HEK293T (cell line): ENCODE measurements at places on chromosomes 1 and 21.

- DNase-seq: no peak
Measured at GRCh38 chr1:221939607-221940006, 197.7 kb upstream of the DUSP10 start.

DNA sequence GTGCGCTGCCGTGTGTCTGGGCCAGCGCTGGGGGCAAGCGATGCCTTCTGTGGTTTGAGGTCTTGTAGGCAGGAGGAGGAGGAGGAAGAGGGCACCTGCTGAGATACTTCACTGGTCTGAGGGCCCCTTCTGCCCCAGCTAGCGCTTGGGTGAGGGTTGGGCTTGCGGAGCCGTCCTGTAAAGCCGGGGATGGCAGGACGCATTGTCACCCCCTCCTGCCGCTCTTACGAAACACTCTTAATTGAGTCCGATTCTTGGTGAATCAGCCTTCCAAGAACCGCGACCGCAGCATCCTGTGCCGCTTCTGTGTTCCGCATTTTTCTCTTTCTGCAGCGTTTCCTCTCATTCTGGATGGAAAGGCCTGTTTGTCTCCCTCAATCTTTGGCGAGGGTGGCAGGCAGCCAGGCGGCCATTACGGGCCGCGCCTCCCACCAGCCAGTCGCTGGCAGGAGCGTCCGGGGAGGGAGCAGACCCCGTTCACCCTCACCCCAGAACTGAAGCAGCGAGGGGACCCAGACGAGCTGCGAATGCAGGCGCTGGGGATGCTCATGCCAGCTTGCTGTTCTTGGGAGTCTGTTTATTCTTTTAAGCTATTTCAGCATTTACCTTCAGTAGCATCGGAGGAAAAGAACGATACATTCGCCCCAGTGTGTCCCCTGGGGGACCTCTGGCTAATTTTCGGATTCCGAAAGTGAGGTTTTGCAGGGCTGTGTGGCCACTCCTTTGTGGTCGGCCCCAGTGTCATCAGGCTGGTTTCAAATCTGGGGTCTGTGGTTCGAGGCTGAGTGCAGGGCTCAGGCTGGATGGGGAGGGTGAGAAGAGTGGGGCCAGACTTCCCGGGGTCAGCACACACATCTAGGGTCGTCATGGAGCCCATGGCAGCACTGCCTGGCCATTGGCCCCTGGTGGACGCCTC, 62.7 kb downstream of the SKI start:
- no peak for DNase-seq

DNA sequence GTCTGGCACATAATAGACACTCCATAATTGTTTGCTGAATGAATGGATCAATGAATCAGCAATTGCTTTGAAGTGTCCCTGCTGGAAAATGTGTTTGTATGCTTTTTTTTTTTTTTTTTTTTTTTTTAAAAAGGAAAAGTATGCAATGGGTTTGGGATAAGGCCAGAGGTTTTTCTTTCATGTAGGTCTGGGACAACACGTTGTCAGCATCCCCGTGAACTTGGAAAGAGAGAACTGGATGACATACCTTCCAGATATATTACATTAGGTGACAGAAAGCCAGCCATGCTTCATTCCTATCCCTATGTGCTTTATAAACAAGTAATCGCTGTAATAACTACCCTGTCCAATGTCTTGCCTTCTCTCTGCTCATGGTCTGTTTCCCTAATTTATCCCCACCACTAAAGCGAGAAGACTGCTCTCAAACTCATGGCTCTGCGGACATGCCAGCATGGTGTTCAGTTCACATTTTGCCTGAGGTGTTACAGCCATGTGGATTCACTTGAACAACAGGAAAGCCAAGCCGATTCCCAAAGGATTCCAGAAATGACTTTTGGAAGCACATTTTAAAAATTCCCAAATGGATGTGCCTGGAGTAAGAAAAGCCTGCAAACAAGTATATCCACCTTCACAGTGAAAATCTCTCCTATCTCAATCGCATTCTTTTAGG, 34.8 kb upstream of the GREM2 start:
- DNase-seq: no peak

DNA sequence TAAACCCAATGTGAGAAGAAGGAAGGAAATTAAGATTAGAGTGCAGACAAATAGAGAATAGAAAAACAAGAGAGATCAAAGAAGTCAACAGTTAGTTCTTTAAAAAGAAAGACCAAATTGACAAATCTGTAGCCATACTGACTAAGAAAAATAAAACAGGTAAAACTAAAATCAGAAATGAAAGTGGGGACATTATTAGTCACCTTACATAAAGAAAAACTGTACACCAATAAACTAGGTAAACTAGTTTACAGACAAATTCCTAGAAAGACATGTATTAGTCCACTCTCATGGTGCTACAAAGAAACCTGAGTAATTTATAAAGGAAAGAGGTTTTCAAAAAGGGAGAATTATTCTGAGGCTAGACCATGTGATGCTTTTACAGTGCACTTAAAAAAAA, 22.3 kb downstream of the BLZF1 start:
- DNase-seq: no peak

DNA sequence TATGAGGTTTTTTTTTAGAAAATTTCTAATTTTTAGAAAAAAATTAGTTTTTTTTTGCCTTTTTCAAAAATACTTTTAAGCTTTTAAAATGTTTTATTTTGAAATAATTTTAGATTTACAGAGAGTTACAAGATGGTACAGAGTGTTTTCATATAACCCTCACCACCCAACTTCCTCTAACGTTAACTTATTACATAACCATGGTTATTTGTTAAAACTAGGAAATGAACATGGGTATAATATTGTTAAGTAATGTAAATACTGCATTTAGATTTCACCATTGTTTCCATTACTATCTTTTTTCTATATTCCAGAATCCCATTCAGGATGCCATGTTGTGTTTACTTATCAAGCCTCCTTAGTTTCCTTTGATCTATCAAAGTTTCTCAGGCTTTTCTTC, 45.2 kb upstream of the ST6GALNAC3 start:
- no peak for DNase-seq
